ENCODE measurements at places on chromosomes 13 and 19.

GRCh38 chr13:44451126-44451525 lies 77.5 kb downstream of the SERP2 start:
- DNase-seq = no peak

DNA sequence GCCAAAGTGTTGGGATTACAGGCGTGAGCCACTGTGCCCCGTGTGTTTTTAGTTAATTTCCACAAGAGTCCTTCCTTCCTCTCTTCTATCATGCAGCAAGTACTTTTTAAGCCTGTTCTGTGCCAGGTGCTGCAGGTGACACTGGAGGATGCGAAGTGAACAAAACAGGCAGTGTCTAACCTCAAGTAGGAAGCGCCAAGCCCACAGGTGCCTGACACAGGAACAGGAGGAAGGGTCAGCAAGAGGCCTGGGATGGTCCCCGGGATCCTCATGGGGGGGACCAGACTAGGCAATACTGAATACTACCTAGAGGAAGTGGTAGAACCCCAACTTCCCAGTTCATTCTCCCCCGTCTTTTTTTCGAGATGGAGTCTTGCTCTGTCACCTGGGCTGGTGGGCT lies 1.8 kb upstream of the CALR start:
- DNase-seq = no peak

GRCh38 chr19:16542910-16543472 lies 754 bp upstream of the CHERP start:
- no peak for DNase-seq

GRCh38 chr19:45413497-45413896 lies 7.1 kb downstream of the POLR1G start:
- no peak for DNase-seq

- no peak for DNase-seq
Measured at GRCh38 chr13:93646245-93646644, 419.6 kb downstream of the GPC6 start.

DNA sequence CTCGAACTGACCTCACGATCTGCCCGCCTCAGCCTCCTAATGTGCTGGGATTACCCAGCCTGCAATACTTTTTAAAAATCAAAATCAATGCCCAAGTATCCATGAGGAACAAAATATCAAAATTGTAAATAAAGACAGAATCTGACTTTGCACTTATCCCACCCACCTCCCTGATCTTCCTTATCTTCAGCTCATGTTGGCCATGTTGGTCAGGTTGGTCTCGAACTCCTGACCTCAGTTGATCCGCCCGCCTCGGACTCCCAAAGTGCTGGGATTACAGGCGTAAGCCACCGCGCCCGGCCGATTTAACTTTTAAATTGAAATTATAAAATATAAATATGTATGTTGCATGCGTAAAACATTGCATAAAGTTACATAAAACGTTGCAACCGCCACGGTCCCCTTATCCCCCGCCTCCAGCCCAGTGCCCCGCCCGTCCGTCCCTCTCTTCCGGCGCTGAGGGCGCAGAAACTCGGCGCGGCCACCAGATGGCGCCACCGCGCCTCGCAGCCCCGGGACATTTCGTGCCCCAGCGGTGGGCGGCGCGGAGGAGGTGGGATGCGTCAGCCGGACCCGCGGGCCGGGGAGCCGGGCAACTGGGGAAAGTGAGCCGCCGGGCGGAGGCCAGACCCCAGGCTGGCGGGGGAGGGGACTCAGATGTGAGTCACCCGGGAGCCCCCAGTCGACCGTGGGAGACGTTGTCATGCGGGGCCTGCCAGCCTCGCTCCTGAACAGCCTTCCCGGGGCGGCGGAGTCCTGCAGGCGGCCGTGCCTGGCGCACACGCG lies 1.5 kb upstream of the GADD45B start:
- DNase-seq = peak; percentile 93

DNA sequence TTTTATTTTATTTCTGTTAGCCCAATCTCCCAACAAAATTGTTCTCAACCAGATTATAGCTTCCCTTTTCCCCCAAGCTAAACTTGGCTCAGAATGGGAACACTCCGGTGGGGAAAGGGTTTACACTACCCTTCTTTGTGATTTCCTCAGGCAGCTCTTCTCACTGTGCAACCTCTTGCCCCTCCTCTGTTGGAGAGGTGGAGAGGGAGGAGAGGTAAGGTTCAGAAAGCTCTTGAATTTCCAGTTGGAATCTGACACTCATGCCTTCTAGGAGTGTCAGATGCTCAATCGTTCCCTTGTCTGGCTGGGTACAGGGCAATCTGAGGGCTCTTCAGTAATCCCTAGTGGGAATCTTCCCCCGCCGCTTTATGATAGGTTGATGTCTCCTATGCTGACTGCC lies 486.1 kb upstream of the KLF12 start:
- DNase-seq = no peak

DNA sequence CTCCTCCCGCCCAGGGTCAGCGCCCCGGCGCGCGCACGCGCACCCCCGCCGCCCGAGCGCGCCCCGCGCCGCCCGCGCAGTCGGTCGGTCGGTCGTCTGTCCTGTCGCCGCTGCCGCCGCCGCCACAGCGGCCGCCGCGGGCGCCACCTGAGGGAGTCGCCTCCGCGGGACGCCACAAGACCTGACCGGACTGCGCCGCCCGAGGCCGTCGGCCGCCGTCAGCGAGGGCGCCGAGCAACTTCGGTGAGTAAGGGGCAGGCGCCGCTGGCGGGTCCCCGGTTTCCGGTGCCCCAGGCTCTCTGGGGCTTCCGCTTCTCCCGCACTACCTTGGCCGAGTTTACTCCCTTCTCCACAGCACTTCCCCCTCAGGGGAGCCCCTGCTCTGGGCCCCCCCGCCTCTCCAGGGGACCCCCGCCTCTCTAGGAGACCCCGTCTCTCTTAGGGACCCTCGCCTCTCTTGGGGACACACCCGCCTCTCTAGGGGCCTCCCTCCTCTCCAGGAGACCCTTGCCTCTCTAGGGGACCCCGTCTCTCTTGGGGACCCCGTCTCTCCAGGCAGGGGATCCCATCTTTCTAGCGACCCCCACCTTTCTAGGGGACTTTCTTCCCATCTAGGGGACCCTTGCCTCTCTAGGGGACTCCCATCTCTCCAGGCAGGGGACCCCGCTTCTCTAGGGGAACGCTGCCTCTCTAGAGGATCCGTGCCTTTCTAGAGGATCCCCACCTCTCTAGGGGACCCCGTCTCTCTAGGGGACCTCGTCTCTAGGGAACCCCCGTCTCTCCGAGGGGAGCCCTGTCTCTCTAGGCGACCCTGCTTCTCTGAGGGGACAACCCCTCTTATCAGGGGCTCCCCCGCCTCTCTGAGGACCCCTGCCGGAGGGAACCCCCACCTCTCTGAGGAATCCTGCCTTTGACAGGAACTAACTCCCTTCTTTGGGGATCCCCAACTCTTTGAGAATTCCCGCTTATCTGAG lies 19.3 kb upstream of the GATAD2A start:
- no peak for DNase-seq

DNA sequence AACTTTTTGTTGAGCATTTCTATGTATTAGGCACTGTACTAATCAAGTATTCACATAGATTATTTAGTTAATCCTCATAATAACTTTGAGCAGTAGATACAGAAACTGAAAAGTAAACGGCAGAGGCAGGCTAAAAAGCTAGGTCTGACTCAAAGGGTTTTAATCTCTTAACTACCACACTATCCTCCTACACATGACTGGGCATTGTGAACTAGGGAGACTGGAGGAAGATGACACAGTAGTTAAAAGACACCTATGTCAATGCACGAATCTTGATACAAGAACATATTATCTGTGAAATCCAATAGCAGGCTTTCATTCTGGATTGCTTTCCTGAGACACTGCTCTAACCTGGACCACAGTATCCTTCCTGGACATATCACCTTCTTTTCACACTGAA lies 36.3 kb downstream of the MICU2 start:
- DNase-seq = no peak

DNA sequence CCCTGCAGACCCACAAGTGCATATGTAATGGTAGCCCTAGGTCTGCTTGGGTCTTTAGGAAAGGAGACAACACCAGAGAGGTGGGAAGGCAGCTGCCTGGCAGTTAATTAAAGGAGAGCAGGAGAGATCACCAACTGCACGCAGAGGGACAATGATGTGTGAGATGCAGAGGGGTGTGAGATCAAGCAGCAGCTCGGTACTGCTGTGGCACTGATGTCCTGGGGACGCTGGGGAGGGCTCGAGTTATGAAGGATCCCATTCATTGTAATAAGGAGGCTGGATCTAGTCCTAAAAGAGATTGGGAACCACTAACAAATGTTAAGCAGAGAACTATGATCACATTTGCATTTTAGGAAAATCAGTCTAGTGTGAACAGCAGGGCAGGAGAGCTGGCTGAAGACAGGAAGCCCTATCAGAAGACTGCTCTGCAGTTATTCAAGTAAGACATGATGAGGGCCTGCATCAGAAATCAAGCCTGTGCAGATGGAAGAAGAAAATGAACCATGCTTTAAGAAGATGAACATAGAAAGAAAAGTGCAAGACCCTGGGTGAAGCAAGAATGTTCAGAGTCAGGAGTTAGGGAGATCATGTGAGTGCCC lies 80.4 kb downstream of the DLEU7 start:
- no peak for DNase-seq

DNA sequence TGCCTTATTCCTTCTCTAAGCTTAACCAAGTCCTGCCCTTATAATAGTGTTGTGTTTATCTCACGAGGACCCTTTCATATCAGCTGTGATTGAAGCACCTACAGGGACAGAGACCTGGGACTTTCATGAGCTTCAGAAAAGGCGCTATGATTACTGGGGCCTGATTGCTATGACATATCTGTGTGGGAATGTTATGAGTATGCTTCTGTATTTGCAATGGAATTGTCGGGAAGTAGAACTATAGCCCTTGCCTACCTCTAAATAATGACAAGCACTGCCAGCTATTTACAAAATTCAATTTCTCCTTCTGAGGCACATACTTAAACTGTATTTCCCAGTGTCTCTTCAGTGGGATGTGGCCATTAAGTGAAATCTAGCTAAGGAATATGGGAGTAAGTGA lies 191.5 kb downstream of the LHFPL6 start:
- no peak for DNase-seq

GRCh38 chr19:48619692-48620585 lies 633 bp downstream of the SPHK2 start:
- DNase-seq = no peak

DNA sequence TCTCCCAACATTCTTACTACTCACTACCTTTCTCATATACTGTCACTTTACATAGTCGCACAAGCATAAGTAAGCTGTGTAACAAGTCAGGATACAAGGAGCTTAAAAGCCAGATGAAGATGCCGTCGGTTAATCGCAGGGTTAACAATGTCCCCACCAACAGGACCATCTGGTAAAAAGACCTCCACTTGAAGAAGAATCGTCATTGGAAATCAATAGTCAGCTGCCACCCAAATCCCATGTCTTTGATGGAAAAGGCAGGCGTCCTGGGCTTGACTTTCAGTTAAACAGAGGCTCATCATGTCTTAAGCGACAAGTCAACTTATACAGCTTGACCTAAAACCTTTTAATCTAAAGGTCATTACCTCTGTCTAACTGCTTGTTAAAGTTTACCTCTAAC lies 27.2 kb downstream of the DOCK9 start:
- no peak for DNase-seq

DNA sequence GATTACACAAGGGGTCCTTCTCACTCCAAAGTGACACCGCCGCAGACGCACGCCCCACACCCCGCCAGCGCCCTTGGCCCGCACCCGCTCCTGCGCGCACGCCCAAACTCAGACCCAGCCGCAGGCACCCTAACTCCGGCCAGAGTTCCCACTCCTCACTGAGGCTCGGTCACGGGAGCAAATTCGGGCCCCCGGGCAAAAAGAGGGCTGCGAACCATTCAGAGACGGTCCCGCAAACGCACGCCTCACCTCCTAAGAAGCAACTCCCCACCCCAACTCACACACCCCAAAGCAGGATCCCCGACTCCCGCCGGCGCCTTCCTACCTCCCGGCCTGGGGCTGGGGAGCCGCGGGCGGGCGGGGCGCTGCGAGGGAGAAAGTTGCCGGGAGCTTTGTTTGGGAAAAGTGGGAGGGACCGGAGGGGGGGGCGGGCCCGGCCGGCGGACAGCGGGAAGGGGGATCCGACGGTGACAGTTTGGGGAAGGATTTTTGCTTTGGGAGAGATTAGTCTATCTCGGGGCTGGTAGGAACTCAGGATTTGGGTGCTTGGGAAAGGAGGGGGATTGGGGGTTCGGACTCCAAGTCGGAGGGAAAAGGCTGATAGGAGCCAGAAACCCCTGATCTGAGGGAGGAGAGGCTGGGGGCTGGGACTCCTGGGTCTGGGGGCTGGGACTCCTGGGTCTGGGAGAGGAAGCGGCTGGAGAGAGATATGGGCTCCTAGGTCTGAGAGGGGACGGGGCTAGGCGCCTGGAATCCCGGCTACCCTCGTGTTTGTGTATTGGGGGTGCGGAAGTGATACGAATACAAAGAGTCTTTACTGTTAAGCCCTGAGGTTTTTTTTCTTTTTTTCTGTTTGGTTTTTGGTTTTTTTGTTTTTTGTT lies at the start of gene TEAD2:
TSS of gene TEAD2 (minus strand) at position 369 of the 881 bp plus-strand sequence. CDS start 2,341 bp downstream, outside the sequence.
- DNase-seq = no peak

GRCh38 chr13:30382836-30383525 lies 39.3 kb upstream of the UBE2L5 start:
- no peak for DNase-seq
